ENCODE measurements at places on chromosomes 5 and 9.

DNA sequence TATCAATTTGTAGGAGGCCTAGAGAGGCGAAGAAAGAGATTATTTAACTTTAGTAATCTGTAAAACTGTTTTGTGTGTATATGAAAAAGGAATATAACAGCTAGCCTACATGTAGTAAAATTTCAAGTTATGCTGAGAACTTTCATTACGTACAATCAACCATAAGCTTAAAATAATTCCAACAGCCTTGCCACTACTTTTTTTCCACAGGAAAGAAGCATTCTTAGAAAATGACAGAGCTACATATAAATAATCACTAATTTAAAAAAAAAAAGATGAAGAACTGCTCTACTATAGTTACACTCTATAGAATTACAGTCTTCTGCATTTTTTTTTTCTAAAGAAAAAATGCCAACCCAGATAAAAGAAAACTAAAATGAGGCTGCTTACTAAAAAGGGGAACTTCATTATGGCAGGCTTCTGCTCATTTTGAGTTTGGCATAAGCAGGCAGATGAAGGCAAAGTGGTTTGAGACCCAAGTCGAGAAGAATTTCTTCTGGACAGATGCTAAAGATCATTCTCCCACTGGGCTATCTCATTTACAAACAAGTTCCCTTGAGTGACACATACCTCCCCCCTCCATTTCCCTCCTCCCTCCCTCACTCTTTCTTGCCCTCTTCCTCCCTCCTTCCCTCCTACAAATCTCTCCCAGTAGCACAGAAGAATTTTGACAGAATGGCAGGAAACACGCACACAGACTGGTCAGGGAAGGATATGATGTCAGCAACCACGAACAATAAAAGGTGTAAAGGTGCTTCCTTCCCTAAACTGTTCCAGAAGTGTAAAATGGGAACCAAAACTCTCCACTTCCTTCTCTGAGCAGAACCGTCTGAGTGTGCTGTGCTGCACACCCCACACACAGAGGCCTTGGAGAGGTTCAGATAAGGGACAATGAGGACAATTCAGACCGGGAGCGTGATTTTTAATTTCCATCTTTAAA is 56.1 kb downstream of the MEF2C start:
- H3K27me3 ChIP-seq, result no peaks in the 10 kb centered on the region
- peak overlapping the region; percentile 73 for H3K27ac ChIP-seq
- H3K36me3 ChIP-seq, result peaks cover 10% of the 10 kb centered on the region
- DNase-seq, result peak; percentile 37

DNA sequence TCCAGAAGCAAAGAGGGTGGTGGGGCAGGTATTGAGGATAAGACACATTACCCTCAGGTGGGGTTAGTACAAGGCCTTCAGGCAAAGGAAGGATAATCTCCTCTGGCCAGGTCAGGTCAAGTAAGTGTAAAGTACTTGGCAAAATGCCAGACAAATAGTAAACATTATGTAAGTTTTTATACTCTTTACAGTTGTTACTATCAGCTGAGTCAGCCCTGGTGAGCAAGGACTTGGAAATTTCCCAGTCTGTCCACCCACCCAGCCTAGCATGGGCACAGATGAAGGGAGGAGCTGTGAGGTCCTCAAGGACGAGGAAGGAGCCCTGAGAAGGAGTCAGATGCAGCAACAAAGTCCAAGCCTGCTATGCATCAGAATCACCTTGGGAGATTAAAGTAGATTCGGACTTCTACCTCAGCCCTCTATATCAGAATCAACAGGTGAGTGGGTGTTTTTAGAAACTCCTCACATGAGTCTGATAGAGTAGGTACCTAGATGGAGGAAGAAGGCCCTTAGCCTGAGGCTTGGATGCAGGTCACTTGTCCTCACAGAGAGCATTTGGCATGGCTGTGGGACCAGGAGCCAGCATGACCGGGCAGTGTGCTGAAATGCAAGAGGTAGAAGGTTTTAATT is 50.2 kb upstream of the BARX1 start:
- H3K27me3 ChIP-seq, result peaks cover 6% of the 10 kb centered on the region
- no peaks in the 10 kb centered on the region for H3K36me3 ChIP-seq
- no peaks in the 10 kb centered on the region for H3K4me1 ChIP-seq

DNA sequence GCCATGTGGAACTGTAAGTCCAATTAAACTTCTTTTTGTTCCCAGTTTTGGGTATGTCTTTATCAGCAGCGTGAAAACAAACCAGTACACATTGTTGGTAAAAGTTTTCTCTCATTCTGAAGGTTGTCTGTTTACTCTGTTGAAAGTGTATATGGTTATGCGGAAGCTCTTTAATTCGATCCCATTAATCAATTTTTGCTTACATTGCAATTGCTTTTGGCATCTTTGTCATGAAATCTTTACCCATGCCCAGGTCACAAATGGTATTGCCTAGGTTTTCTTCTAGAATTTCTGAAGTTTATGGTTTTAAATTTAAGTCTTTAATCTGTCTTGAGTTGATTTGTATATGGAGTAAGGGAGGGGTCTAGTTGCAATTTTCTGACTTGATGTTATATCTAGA is 1901.9 kb downstream of the MAT2B start:
- no peaks in the 10 kb centered on the region for H3K27me3 ChIP-seq
- no peak overlapping the region for H3K27ac ChIP-seq
- H3K4me3 ChIP-seq, result no peak overlapping the region

- no peaks in the 10 kb centered on the region for H3K36me3 ChIP-seq
- H3K27ac ChIP-seq, result no peak overlapping the region
- H3K27me3 ChIP-seq, result no peaks in the 10 kb centered on the region
- no peaks in the 10 kb centered on the region for H3K4me1 ChIP-seq
Observed at GRCh38 chr5:40570408-40571129, 109.1 kb upstream of the PTGER4 start.

DNA sequence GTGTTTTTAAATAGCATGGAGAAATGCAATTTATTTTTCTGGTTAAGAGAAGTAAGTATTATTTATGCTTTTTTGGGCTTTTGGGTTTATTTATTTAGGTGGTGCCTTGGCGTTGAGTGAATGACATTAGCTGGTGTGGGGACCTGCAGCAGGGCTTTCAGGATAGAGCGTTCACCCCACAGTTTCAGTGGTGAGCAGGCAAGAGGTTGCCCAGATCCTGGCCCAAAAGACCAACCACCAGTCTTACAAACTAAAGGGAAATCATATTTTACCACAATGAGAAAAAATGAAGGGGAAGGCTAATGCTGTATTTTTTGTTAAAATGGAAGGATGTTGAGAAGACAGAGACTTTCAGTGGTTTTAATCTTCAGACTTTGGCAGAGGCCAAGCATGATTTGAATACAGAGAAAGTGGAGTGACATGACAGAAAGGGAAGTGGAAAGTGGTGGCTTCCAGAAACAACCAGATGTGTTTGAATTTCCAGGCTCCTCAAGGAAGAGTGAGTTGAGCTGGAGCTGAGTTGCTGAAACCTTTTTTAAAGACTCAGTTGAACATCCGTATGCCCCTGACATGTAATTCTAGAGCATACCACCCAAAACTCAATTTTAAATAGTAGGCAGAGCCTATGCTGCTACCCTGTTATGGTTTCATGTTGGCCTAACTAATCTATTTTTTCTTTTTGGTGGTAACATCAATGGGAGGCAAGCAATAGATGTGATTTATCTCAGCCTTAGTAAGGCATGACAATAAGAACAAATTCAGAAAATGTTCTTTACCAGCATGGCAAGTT is 94.8 kb downstream of the AOPEP start:
- peak overlapping the region; percentile 76 for H3K27ac ChIP-seq
- no peaks in the 10 kb centered on the region for H3K27me3 ChIP-seq
- no peak for DNase-seq
- H3K36me3 ChIP-seq, result no peaks in the 10 kb centered on the region
- no peak overlapping the region for H3K4me3 ChIP-seq

GRCh38 chr5:61732369-61732768 is 400.3 kb downstream of the ZSWIM6 start:
- H3K36me3 ChIP-seq, result no peaks in the 10 kb centered on the region
- H3K27me3 ChIP-seq, result peaks cover 6% of the 10 kb centered on the region
- no peak for DNase-seq
- no peaks in the 10 kb centered on the region for H3K4me1 ChIP-seq
- no peak overlapping the region for H3K27ac ChIP-seq

DNA sequence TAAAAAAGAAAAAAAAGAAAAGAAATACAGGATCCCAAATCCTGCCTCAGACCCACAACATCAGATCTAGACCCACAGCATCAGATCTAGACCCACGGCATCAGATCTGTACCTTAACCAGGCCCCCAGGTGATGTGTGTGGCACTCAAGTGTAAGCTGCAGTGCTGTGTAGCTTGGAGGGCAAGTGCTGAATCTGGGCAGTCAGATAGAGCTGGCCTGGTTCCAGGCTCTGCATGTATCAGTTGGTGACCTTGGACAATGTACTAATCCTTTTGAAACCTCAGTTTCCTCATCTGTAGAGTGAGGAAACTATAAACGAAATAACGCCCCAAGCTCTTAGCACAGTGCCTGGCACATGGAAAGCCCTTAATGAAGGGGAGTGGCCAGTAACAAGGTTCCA is 16.7 kb downstream of the COL15A1 start:
- no peak for DNase-seq
- no peaks in the 10 kb centered on the region for H3K36me3 ChIP-seq
- H3K27ac ChIP-seq, result peak overlapping the region; percentile 85
- H3K4me1 ChIP-seq, result peaks cover 65% of the 10 kb centered on the region
- no peaks in the 10 kb centered on the region for H3K27me3 ChIP-seq

DNA sequence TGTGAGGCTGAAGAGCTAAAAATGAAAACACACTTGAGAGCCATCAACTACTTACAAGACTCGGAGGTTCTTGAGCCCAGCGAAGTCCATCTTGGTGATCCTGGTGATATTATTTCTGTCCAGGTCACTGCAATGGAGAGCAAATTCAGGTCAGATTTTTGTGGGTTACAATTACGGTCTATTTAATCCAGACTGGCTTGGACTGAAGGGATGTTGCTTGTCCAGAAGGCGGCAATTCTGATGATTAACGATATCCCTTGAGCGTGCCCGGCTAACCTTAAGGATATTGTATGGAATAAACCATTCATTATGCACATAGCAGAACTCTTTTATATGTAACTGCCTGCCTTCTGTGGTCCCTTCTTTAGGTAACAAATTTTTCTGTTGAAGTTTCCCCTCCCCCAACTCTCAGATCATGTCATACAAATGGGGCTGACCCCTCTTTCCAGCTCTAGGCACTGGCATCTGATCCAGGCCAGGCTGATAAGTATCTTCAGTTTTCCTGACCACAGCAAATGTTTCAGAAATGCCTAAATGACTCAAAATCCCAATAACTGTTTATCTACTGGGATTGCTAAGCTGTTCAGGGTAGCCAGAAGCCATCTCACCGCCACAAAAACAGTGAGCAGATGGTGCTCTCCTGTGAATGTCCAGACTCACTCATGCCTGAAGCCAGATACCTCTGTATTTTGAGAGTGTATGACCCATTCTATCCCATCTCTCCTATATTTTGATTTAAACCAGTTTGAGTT is 49.4 kb downstream of the SLIT3 start:
- H3K27me3 ChIP-seq, result no peaks in the 10 kb centered on the region
- H3K4me3 ChIP-seq, result no peak overlapping the region
- no peak overlapping the region for H3K27ac ChIP-seq
- H3K4me1 ChIP-seq, result peaks cover 28% of the 10 kb centered on the region

DNA sequence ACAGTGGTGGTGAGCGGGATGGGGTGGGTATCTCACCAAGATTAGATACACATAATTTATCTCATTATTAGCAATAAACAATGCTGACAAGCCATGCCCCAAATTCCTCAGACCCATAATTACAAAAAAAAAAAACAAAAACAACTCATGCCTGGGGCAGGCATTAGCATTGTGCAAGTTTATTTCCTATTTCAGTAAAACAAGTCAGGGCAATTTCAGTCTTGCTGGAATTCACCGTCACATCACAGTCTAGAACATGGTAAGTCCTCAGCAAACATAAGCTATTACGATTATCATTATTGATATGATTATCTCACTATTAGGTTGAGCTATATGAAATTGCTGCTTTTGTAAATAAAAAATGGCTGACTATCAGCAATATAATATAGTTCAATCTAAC is 57.5 kb upstream of the GNAQ start:
- no peak overlapping the region for H3K27ac ChIP-seq
- no peaks in the 10 kb centered on the region for H3K36me3 ChIP-seq
- H3K4me3 ChIP-seq, result no peak overlapping the region
- no peaks in the 10 kb centered on the region for H3K27me3 ChIP-seq
- H3K4me1 ChIP-seq, result no peaks in the 10 kb centered on the region

- no peak overlapping the region for H3K27ac ChIP-seq
- H3K36me3 ChIP-seq, result no peaks in the 10 kb centered on the region
- H3K27me3 ChIP-seq, result no peaks in the 10 kb centered on the region
- no peak for DNase-seq
Observed at GRCh38 chr5:53541859-53542258, 18.6 kb upstream of the NDUFS4 start.

DNA sequence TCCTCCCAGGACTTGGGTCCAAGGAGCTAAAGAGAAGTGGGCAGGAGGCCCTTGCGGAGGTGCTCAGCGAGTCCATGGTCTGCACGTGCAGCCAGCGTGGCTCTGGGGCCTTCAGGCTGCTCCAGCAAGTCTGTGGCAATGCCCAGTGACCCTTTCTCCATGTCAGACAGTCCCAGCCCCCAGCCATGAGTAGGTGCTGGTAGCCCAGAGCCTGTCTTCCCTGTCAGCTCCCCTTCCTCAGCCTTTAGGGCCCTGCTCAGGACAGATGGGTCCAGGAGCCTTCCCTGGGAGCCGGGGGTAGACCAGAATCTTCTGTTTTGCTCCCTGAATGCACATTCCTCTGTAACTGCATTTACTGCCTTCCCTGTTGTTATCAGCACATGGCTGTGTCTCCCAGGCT is 147.2 kb upstream of the IRX2 start:
- no peak for DNase-seq
- no peaks in the 10 kb centered on the region for H3K4me1 ChIP-seq
- H3K27ac ChIP-seq, result no peak overlapping the region
- H3K4me3 ChIP-seq, result no peak overlapping the region

All from tibial artery (tissue), 4 donors.